ENCODE measurements at places on chromosomes 16 and 17. TPM values are rescaled to one million over a fixed set of nuclear protein-coding genes. Genes with fewer than 3 reads are reported as not detected.

INCA1 gene
- polyA plus RNA-seq: 1.2 TPM

TBX6 gene
- 0.16 TPM for polyA plus RNA-seq

C16orf92 gene
- polyA plus RNA-seq: not detected

POLDIP2 gene
- 98.1 TPM for polyA plus RNA-seq

SCN4A gene
- not detected for polyA plus RNA-seq

CTRL gene
- polyA plus RNA-seq: 1.3 TPM

GRCh38 chr17:55278173-55278961 lies 13.6 kb downstream of the HLF start:
- peaks cover 22% of the 10 kb centered on the region for H3K4me1 ChIP-seq
- DNase-seq: peak; percentile 54
- H3K27ac ChIP-seq: no peak overlapping the region

- no peaks in the 10 kb centered on the region for H3K27me3 ChIP-seq
- H3K4me3 ChIP-seq: no peak overlapping the region
- peaks cover 2% of the 10 kb centered on the region for H3K4me1 ChIP-seq
- DNase-seq: no peak
These were observed 114.8 kb upstream of the FOXF1 start for GRCh38 chr16:86395477-86395876.

- H3K27ac ChIP-seq: no peak overlapping the region
- no peaks in the 10 kb centered on the region for H3K4me1 ChIP-seq
- H3K27me3 ChIP-seq: no peaks in the 10 kb centered on the region
- H3K4me3 ChIP-seq: no peak overlapping the region
These were observed 47.9 kb downstream of the SNX29 start for GRCh38 chr16:12024429-12024828.

DNA sequence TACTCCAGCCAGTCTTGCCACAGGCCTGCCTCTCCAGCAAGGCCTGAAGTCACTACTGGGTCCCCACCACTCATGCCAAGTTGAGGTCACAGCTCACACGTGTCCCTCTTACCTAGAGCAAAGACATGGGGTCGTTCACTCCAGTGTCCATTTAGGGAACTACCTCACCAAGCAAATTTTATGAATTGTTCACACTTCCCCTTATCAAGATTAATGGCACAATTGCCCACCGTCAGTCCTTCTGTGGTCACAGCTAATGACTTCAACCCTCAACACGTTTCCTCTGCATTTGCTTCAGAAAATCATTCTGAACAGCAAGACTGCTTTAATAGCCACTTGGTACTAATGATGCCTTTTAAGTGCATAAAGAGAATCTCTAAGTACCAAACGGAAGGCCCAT lies 14.6 kb downstream of the IRX6 start:
- no peaks in the 10 kb centered on the region for H3K36me3 ChIP-seq
- no peaks in the 10 kb centered on the region for H3K4me1 ChIP-seq
- no peak overlapping the region for H3K4me3 ChIP-seq

GRCh38 chr16:63945806-63946205 lies 1176.1 kb downstream of the CDH11 start:
- H3K27ac ChIP-seq: no peak overlapping the region
- no peaks in the 10 kb centered on the region for H3K27me3 ChIP-seq
- H3K36me3 ChIP-seq: no peaks in the 10 kb centered on the region
- H3K4me1 ChIP-seq: no peaks in the 10 kb centered on the region
